Thoracic aorta (tissue), 2 donors: ENCODE measurements at places on chromosomes 16 and 17. TPM values are rescaled to one million over a fixed set of nuclear protein-coding genes. Genes with fewer than 3 reads are reported as not detected.

DNA sequence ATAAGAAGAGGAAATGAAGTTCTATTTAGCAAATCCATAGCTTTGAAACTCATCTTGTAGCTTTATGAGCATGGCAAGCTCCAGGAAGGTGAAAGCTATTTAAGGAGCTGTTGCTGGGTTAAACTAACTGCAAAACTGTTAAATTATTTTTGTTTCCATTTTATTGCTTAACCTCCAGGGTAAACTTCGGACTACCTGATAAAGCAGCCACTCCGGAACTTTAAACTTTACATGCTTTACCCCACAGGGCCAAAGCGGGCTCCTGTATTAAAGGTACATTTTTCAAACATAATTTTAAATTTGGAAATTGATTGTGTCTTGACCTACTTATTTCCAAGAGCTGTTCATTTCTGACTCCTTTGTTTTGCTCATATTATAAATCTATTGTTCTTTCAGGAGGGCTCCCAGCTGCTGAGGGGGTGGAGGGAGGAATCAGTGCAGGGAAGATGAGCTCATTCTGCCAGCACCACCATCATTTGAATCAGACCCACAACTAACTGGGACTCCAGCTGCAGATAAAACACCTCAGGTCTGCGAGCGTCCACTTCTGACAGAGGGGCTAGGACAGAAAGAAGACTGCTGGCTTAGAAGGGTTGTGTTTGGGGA lies 157.9 kb downstream of the IRX3 start:
- H3K4me3 ChIP-seq, result no peak overlapping the region
- H3K4me1 ChIP-seq, result no peaks in the 10 kb centered on the region
- no peaks in the 10 kb centered on the region for H3K27me3 ChIP-seq
- no peak overlapping the region for H3K27ac ChIP-seq

GRCh38 chr17:19364699-19365498 lies 2.4 kb upstream of the B9D1 start:
- no peaks in the 10 kb centered on the region for H3K36me3 ChIP-seq
- H3K27me3 ChIP-seq, result no peaks in the 10 kb centered on the region
- no peak overlapping the region for H3K27ac ChIP-seq
- no peak for DNase-seq
- no peak overlapping the region for H3K4me3 ChIP-seq
- H3K4me1 ChIP-seq, result peaks cover 8% of the 10 kb centered on the region

DNA sequence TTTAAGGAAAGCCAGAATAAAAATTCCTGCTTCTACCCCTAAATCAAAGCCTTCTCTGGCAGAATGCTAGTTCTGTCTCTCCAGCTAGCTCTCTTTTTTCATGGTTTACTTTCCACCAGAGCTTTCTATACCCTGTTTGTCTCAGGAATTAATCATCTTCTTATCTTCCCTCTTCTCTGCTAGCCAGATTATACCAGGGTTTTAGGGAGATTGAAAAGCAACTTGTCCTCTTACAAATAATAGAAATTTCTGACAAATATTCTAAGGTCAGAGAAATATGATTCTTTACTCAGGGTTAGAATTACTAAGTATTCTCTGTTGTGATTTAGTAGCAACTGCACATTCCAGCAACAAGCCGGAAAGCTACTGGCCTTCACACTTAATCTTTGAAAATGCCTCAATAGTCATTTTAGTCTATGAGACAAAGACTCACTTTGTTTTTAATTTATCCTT lies 166.4 kb downstream of the TANC2 start:
- H3K36me3 ChIP-seq, result no peaks in the 10 kb centered on the region
- H3K27me3 ChIP-seq, result no peaks in the 10 kb centered on the region
- H3K4me3 ChIP-seq, result no peak overlapping the region
- no peak overlapping the region for H3K27ac ChIP-seq

- H3K36me3 ChIP-seq, result no peaks in the 10 kb centered on the region
- DNase-seq, result no peak
- peaks cover 3% of the 10 kb centered on the region for H3K4me1 ChIP-seq
- no peaks in the 10 kb centered on the region for H3K27me3 ChIP-seq
Observed at GRCh38 chr16:22386976-22387375, 12.6 kb upstream of the CDR2 start.

DNA sequence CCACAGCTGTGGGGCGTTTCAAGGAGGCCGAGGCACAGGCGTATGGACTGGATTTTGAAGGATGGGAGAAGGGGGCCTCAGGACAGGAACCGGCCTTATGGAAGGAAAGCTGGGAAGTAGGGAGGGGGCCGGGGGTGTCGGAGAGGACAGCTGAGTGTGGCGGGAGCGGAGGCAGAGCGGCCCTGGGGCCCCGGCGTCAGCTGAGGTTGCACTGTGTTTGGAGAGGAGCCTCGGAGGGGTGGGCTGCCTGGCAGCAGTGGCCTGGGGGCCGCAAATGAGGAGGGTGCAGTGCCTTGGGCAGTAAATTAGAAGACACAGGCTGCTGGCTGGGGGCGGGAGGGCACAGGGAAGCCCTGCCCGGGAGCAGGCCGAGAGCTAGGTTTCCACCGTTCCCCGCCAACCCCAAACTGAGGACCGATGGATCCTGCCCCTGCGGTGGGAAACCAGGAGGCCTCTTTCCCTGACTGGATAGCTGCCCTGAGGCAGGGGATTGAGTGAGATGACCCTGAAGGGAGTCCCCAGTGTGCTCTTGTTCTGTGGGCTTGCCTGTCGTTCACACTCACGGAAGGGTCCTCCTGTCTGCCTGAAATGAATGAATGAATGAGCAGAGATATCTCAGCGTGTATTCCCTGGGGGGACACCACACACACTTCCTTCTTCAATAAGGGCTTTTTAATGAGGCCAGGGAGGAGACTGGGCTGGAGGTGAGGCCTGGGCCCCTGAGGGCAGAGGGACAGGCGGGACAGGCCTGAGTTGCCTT lies 18.4 kb downstream of the FOXJ1 start:
- no peaks in the 10 kb centered on the region for H3K36me3 ChIP-seq
- no peak overlapping the region for H3K27ac ChIP-seq
- no peak for DNase-seq

GRCh38 chr17:77829843-77830799 lies 128.4 kb upstream of the TNRC6C start:
- H3K27ac ChIP-seq, result peak overlapping the region; percentile 94
- peak overlapping the region; percentile 30 for H3K4me3 ChIP-seq
- peak; percentile 59 for DNase-seq
- H3K4me1 ChIP-seq, result peaks cover 51% of the 10 kb centered on the region
- H3K27me3 ChIP-seq, result no peaks in the 10 kb centered on the region
- H3K36me3 ChIP-seq, result no peaks in the 10 kb centered on the region

DNA sequence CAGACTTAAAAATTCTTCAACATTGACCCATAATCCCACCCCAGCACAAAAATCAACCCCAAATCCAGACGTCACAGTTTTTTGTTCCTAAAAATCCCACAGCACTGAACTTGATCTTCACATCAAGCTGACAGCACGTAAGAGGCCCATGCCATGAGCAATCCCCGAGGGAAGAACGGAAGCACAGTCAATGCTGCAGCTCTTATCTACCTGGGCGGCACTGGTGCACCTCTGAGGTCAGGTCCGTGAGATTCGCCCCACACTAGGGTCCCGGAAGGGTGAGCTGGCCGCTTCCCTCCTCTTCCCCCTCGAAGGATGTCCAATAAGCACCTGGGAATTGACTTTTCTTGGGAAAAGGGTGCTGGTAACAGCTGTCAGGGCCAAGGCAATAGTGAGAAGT lies 11.3 kb upstream of the ITGAE start:
- no peak overlapping the region for H3K27ac ChIP-seq
- no peak overlapping the region for H3K4me3 ChIP-seq
- H3K27me3 ChIP-seq, result no peaks in the 10 kb centered on the region
- DNase-seq, result no peak
- H3K4me1 ChIP-seq, result no peaks in the 10 kb centered on the region

DNA sequence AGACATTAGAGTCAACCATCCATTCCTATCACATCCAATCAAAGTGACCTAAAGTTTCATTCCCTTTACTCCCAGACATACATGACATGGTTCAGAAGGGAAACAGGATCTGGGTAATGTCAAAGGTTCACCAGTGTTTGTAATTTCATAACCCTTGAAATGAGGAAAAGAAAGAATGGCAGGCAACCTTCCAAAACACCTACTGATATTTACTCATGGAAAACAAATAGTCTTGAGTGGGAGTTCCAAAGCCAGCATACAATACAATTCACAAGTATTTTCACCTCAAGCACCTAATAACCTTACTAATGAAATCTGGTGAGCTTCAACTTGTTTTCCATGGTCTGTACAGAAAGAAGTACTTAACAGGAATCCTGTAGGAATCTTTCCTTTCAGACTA lies 72.5 kb upstream of the AXIN2 start:
- H3K27me3 ChIP-seq, result no peaks in the 10 kb centered on the region
- H3K4me1 ChIP-seq, result no peaks in the 10 kb centered on the region
- no peak for DNase-seq
- no peaks in the 10 kb centered on the region for H3K36me3 ChIP-seq
- no peak overlapping the region for H3K4me3 ChIP-seq

GRCh38 chr17:50396261-50397110 lies 837 bp downstream of the LRRC59 start:
- peak overlapping the region; percentile 72 for H3K27ac ChIP-seq
- H3K36me3 ChIP-seq, result peaks cover 34% of the 10 kb centered on the region
- H3K4me3 ChIP-seq, result peak overlapping the region; percentile 91
- DNase-seq, result peak; percentile 18

DNA sequence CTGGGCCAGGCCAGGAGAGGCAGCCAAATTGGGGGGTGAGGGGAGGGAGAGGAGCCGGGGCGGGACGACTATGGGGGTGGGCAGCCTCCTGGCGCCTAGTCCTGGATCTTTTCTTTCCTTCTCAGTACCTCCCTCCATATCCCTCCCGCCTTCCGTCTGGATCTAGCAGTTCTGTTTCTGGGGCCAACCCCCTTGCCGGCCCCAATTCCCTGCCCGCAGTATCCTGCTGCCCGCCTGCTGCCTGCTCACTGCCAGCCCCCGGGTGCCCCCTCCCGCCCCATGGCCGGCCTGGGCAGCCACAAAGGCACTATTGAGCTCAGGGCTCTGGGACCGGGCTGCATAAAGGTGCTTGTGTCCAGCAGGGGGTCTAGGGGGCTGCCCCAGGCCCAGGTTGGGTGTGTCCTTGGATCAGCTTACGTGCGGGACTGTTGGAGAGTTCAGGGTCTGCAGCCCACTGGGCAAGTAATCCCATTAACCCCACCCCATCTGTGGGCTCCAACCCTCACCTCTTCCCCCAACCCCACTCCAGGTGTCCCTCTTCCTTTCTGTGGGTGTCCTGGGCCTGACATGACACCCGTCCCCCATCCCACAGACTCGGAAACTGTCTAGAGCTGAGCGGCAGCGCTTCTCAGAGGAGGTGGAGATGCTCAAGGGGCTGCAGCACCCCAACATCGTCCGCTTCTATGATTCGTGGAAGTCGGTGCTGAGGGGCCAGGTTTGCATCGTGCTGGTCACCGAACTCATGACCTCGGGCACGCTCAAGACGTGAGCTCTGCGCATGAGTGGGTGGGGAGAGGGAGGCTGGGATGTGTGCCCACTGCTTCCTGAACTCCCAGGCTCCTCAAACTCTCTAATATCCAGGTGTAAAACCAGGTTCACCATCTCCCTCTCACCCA lies 2.0 kb downstream of the WNK4 start:
- no peak for DNase-seq
- H3K36me3 ChIP-seq, result peaks cover 20% of the 10 kb centered on the region
- H3K27ac ChIP-seq, result no peak overlapping the region
- H3K27me3 ChIP-seq, result peaks cover 9% of the 10 kb centered on the region
- H3K4me3 ChIP-seq, result no peak overlapping the region

DNA sequence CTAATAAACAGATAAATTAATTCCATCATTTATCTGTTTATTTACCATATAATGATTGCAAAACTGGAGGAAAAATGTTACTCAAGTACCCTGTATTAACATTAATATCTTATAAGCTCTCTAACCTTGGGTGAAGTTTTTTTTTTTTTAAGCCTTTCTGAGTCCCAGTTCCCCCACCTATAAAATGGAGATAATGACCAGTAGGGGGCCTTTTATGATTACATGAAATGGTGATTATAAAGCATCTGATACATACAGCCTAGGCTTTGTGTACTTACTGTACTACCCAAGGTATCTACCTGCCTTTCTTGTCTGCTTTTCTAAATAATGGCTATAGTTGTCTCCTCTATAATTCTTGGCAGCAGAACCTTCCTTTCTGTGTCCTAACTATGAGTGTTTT lies 22.6 kb downstream of the LRRC36 start:
- no peaks in the 10 kb centered on the region for H3K27me3 ChIP-seq
- H3K27ac ChIP-seq, result no peak overlapping the region
- H3K36me3 ChIP-seq, result no peaks in the 10 kb centered on the region
- DNase-seq, result no peak
- no peaks in the 10 kb centered on the region for H3K4me1 ChIP-seq

DNA sequence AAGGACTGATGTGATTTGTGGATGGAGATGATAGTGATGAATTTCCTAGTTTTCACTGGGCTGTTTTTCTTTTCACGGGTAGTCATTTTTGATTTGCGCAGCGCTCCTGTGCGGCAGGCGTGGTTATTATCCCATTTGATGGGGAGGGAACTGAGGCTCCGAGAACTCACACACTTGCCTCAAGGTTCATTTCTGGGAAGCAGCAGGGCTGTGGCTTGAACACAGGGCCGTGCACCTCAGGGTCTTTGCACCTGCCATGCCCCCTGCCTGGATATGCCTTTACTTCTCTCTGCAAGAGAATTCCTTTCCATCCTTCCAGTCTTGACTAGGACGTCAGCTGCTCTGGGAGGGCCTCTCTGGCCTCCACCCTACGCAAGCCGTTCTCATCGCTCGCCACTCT lies 16.3 kb upstream of the WFDC1 start:
- H3K4me1 ChIP-seq, result no peaks in the 10 kb centered on the region
- no peak overlapping the region for H3K27ac ChIP-seq
- no peak overlapping the region for H3K4me3 ChIP-seq
- no peaks in the 10 kb centered on the region for H3K27me3 ChIP-seq
- H3K36me3 ChIP-seq, result no peaks in the 10 kb centered on the region

GRCh38 chr17:72837335-72837734 lies 255.2 kb downstream of the SLC39A11 start:
- H3K4me1 ChIP-seq, result no peaks in the 10 kb centered on the region
- H3K27ac ChIP-seq, result no peak overlapping the region
- H3K36me3 ChIP-seq, result no peaks in the 10 kb centered on the region

GRCh38 chr16:6753553-6753952 lies 579.1 kb upstream of the RBFOX1 start:
- H3K36me3 ChIP-seq, result no peaks in the 10 kb centered on the region
- no peak for DNase-seq
- H3K4me3 ChIP-seq, result no peak overlapping the region
- H3K27me3 ChIP-seq, result no peaks in the 10 kb centered on the region
- no peak overlapping the region for H3K27ac ChIP-seq

GRCh38 chr17:56715613-56716357 lies 117.9 kb downstream of the C17orf67 start:
- DNase-seq, result peak; percentile 28
- no peaks in the 10 kb centered on the region for H3K27me3 ChIP-seq
- no peak overlapping the region for H3K4me3 ChIP-seq

MEFV gene
- 6.1 TPM for total RNA-seq

MYOCD gene
- 113 TPM for total RNA-seq

SBK1 gene
- 0.81 TPM for total RNA-seq

NXN gene
- total RNA-seq, result 13.9 TPM

DGKE gene
- 9.9 TPM for total RNA-seq

UNC13D gene
- 36.0 TPM for total RNA-seq

GP1BA gene
- total RNA-seq, result not detected

SHISA6 gene
- under 0.01 TPM for total RNA-seq

GAS7 gene
- total RNA-seq, result 70.8 TPM

HOXB8 gene
- total RNA-seq, result not detected
